ENCODE measurements at places on chromosomes 4 and X. TPM values are rescaled to one million over a fixed set of nuclear protein-coding genes. Genes with fewer than 3 reads are reported as not detected.

TLR8 gene
- 0.11 TPM for total RNA-seq

CENPE gene
- 51.4 TPM for total RNA-seq

KLB gene
- total RNA-seq = not detected

GCNA gene
- 8.5 TPM for total RNA-seq

UGDH gene
- total RNA-seq = 17.5 TPM

GABRG1 gene
- total RNA-seq = not detected

GRCh38 chr4:80010316-80010715 is 62.7 kb downstream of the ANTXR2 start:
- DNase-seq = no peak

GRCh38 chr4:5810151-5810550 is 82.7 kb downstream of the CRMP1 start:
- no peak for DNase-seq

- no peak for DNase-seq
Measured at GRCh38 chr4:162499478-162499877, 335.7 kb upstream of the FSTL5 start.

DNA sequence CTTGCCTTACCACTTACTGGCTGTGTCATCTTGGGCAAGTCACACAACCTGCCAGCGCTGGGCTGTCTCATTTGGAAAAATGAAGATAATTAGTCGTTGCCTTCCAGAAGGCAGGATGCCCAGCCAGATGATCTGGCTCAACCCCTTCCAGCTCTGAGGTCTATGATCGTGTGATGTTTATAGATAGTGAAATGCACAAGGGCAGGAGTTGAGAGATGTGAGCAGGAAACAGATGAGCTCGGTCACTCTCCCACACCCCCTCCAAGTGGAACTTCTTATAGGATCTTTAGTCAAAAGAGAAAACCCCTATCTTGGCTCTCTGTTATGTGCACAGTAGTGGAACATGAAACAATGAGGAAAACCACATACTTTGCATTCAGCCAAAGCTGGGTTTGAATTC is 336.8 kb upstream of the PPARGC1A start:
- DNase-seq = no peak

GRCh38 chr4:168757500-168757899 is 252.6 kb downstream of the CBR4 start:
- no peak for DNase-seq

DNA sequence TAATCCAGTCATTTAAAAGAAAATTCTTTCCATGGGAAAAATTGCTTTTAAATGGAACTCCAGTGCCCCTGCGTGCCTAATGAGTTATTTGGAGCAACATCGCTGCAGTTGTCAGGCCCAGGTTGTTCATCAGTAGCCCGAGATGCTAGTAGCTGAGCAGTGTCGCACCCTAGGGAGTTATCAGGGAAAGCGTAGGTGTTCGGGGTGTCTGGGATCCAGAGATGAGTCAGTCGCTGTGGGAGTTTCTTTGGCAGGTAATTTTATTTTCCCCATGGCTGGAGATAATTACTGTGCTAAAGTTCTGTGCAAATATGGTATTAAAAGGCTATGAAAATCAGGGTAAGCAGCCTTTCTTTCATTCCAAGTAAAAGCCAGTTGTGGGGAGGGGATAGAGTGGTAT is 49.4 kb downstream of the ANXA3 start:
- no peak for DNase-seq

- DNase-seq = no peak
Measured at GRCh38 chr4:140834839-140835495, 78.8 kb upstream of the TBC1D9 start.

DNA sequence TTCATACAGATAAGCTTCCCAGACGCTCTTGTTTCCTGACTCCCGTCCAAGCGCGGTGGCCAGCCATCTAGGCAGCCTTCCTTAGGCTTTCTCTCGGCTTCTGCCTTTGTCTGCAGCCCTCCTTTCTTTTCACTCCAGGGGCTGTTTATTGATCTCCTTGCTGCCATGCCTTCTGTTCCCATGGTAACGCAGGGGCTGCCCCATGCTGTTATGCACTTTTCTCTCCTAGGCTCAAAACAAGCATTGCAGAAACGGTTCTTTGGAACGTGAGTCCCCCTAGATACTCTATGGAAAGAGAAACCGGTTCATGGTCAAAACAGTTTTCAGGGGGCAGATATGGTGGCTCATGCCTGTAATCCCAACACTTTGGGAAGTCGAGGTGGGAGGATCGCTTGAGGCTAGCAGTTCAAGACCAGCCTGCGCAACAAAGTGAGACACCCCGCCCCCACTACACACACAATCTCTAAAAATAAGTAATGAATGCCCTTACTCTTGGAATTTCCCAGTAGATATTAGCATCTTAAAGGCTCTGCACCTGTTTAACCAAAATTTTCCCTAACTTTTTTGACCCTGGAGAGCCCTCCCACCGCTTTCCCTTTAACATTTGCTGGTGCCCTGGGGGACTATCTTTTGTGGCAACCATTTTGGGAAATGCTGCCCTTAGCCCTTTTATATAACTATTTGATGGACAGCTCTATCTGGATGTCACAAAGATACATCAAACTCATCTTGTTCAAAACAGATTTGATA is 53.9 kb upstream of the ZNF157 start:
- no peak for DNase-seq

DNA sequence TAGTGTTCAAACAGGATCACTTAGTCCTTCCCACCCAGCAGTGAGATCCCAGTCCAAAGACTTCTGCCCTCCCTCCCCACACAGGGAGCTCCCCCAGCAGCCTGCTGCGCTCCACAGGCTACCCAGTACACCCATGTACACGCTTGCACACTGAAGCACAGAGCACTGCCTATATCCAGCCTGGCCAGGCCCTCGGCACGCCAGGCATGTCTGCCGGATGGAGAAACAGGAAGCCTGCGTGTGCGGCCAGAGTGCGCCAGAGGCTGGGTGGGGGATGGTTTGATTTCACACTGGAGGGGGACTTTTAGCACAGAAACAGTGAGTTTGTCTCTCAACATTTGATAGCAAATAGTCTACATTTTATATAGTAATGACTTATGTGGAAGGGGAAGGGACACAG is 833.5 kb upstream of the IGFBP7 start:
- DNase-seq = no peak

DNA sequence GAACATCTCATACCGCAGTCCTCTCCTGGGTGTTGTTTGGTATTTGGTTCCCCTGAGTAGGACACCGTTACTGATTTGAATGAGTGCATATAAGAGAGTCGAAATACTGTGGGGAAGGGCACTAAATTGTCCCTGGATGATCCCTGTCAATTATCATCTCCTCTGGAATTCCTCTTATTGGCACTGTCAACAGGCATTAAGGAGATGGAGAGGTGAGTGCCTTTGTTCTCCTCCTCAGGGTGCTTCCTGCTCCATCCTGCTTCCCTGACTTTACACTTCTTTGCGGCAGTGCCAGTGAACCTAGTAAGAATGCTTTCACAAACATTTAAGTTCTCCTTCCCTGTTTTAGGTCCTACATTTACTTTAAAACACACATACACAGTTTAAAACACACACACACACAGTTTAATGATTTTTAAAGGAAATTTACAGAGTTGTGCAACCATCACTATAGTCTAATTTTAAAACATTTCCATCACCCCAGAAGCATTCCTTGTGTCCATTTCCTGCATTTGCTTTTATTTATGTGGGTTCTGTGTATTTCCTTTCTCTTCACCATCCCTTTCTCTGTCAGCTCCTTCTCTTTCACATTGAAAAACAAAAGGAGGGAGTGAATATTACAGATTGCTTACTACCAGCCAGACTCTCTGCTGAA is 20.9 kb upstream of the ZRSR2 start:
- DNase-seq = no peak

GRCh38 chr4:133621628-133622027 is 472.5 kb downstream of the PCDH10 start:
- DNase-seq = no peak

GRCh38 chr4:152735906-152736305 is 43.6 kb downstream of the TIGD4 start:
- no peak for DNase-seq

Measured in activated naive CD8-positive, alpha-beta T cell treated with anti-CD3 and anti-CD28 coated beads, Interleukin-2, amount 10 ng/mL, durations not matched to agents 7 days and 5 days (primary cell).